Natural killer cell (primary cell): ENCODE measurements at places on chromosomes 5 and 9. TPM values are rescaled to one million over a fixed set of nuclear protein-coding genes. Genes with fewer than 3 reads are reported as not detected.

- no peak for DNase-seq
- peaks cover 5% of the 10 kb centered on the region for H3K4me1 ChIP-seq
- H3K27ac ChIP-seq = no peak overlapping the region
- H3K36me3 ChIP-seq = no peaks in the 10 kb centered on the region
Measured at GRCh38 chr9:120730654-120731514, 16.6 kb upstream of the MEGF9 start.

DNA sequence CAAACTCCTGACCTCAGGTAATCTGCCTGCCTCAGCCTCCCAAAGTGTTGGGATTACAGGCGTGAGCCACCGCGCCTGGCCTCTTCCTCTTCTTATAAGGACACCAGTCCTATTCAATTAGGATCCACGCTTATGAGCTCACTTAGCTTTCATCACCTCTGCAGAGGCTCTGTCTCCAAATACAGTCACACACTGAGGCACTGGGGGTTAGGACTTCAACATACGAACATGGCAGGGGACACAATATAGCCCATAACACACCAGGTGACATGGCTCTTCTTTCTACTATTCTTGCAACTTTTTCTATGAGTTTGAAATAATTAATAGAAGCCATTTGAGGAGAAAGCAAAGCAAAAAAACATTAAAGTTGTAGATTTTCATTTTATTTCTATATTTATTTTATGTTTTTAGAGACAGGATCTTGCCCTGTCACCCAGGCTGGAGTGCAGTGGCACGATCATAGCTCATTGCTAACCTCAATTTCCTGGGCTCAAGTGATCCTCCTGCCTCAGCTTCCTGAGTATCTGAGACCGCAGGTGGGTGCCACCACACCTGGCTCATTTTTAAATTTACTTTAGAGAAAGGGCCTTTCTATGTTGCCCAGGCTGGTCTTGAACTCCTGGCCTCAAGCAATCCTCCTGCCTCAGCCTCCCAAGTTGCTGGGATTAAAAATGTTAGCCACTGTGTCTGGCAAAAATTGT lies 6.0 kb upstream of the PRRT1B start:
- no peak for DNase-seq
- no peak overlapping the region for H3K27ac ChIP-seq
- H3K36me3 ChIP-seq = no peaks in the 10 kb centered on the region
- H3K4me3 ChIP-seq = no peak overlapping the region
- peaks cover 2% of the 10 kb centered on the region for H3K27me3 ChIP-seq
- H3K4me1 ChIP-seq = peaks cover 35% of the 10 kb centered on the region

GRCh38 chr5:150672237-150672883 lies 11.3 kb downstream of the MYOZ3 start:
- H3K36me3 ChIP-seq = no peaks in the 10 kb centered on the region

GRCh38 chr5:163988566-163988965 lies 483.1 kb downstream of the MAT2B start:
- DNase-seq = no peak
- H3K27me3 ChIP-seq = no peaks in the 10 kb centered on the region
- no peaks in the 10 kb centered on the region for H3K36me3 ChIP-seq
- no peak overlapping the region for H3K27ac ChIP-seq
- H3K4me3 ChIP-seq = no peak overlapping the region
- H3K4me1 ChIP-seq = no peaks in the 10 kb centered on the region

DNA sequence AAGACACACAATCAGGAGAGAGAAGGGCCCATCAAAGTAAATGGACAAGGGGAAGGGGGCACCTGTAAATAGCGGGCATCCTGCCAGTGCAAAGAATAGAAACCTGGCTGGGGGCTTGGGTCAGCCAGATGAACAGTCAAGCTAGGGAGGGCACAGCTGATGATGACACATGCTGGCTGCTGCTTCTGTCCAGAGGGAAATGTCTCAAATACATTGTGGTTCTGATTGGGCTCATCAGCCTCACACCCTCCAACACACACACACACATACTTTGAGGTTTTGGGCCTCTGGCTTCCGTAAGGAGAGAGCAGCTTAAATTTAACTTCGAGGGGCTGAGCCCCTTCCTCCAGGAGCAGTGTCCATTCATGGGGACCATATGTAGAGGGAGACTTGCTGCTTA lies 27.6 kb upstream of the SPATA31E1 start:
- H3K4me1 ChIP-seq = no peaks in the 10 kb centered on the region
- no peaks in the 10 kb centered on the region for H3K27me3 ChIP-seq
- H3K4me3 ChIP-seq = no peak overlapping the region
- DNase-seq = no peak

- H3K4me1 ChIP-seq = no peaks in the 10 kb centered on the region
- no peak overlapping the region for H3K27ac ChIP-seq
Measured at GRCh38 chr5:95988094-95988493, 26.4 kb upstream of the ELL2 start.

DNA sequence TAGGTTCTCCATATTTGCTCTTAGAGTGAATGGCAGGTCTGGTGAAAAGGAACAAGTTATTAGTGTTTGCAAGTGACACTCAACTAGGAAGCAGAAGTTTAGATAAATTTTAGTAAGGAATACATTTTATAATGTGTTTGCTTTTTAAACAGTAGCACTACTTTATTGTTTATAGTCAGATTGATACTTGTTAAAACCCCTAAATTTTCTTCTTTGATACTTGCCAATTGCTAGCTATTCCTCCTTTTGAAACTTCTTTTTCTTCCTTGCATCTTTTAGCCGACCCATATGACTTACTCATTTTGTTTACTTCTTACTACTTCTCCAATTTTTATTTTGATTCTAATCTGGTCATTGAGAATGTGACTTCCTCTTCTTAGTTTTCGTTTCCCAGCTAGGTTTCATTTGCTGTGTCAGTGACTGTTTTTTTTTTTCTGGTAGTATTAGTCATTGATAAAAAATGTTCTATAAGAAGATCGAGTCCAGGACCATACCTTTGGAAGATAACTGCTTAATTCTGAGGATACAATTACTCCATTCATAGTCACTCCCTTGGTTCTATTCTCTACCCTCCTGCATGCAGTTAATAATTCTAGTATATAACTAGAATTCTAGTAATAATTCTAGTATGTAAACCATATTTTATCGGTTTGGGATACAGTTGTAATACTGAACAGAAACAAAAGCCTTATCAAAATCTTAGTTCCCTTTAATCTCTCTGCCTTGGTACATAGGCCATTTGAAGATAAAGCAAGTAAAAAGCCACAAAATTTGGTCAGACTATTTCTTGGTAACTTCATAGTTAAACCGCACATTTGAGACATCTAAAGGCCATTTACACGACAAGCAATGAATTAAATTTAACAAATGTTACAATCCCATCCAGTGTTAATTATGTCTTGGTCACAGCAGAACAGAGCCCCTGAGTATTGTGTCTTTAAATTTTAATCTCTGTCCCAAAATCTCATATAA lies 2.8 kb upstream of the RICTOR start:
- H3K4me3 ChIP-seq = no peak overlapping the region
- peaks cover 3% of the 10 kb centered on the region for H3K36me3 ChIP-seq
- no peak overlapping the region for H3K27ac ChIP-seq

GRCh38 chr9:132192728-132193127 lies 30.9 kb downstream of the NTNG2 start:
- no peak overlapping the region for H3K4me3 ChIP-seq
- DNase-seq = no peak
- no peaks in the 10 kb centered on the region for H3K27me3 ChIP-seq
- no peaks in the 10 kb centered on the region for H3K4me1 ChIP-seq

- peaks cover 6% of the 10 kb centered on the region for H3K27me3 ChIP-seq
- peak; percentile 22 for DNase-seq
- H3K4me1 ChIP-seq = no peaks in the 10 kb centered on the region
Measured at GRCh38 chr5:174793684-174794328, 69.4 kb downstream of the MSX2 start.

- DNase-seq = no peak
- H3K27me3 ChIP-seq = no peaks in the 10 kb centered on the region
- H3K4me3 ChIP-seq = no peak overlapping the region
- H3K27ac ChIP-seq = peak overlapping the region; percentile 26
Measured at GRCh38 chr9:96057155-96057554, 181.7 kb downstream of the ERCC6L2 start.

GRCh38 chr5:66987126-66987525 lies 209.5 kb downstream of the CD180 start:
- H3K4me1 ChIP-seq = no peaks in the 10 kb centered on the region
- no peak overlapping the region for H3K4me3 ChIP-seq
- no peak overlapping the region for H3K27ac ChIP-seq
- H3K27me3 ChIP-seq = no peaks in the 10 kb centered on the region
- DNase-seq = no peak

- no peaks in the 10 kb centered on the region for H3K27me3 ChIP-seq
- no peaks in the 10 kb centered on the region for H3K4me1 ChIP-seq
- no peaks in the 10 kb centered on the region for H3K36me3 ChIP-seq
- DNase-seq = no peak
Measured at GRCh38 chr9:82820186-82820585, 242.8 kb downstream of the RASEF start.

- no peak overlapping the region for H3K4me3 ChIP-seq
- no peaks in the 10 kb centered on the region for H3K36me3 ChIP-seq
- no peak for DNase-seq
- H3K27me3 ChIP-seq = no peaks in the 10 kb centered on the region
Measured at GRCh38 chr5:93925321-93925720, 183.9 kb upstream of the POU5F2 start.

The CA9 gene
- not detected for total RNA-seq

The HNRNPAB gene
- 88.4 TPM for total RNA-seq
